Astrocyte of the spinal cord (primary cell): ENCODE measurements at places on chromosomes 4 and X.

- no peak for DNase-seq
These were observed 618.1 kb upstream of the ADGRL3 start for GRCh38 chr4:60581919-60582536.

DNA sequence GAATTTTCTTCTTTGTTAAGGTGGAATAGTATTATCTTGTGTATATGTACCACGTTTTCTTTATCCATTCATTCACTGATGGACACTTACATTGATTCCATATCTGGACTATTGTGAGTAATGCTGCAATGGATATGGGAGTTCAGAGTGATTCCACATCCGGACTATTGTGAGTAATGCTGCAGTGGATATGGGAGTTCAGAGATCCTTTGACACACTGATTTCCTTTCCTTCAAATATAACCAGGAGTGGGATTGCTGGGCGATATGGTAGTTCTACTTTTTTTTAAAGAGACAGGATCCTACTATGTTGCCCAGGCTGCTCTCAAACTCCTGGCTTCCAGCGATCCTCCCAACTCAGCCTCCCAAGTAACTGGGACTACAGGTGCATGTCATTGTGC, 12.1 kb downstream of the TMEM156 start:
- DNase-seq, result no peak

- DNase-seq, result no peak
These were observed 771.3 kb downstream of the RAB28 start for GRCh38 chr4:12712648-12713339.

DNA sequence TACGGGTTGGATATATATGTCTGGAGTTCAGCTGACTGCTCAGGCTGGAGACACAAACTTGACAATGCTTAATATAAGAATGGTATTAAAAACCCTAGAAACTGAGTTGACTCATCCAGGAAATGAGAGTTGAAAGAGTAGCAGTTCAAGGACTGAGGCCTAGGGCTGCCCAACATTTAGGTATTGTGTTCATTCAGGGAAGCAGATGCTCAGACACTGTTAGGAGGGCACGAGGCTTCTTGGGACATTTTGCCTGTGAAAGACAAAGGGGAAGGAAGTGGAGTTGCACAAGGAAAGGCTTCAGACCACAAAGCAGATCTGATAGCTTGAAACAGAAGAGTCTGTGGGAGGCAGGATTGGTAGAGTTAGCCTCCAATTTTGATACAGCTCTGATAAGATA, 52.0 kb upstream of the HS3ST1 start:
- peak; percentile 16 for DNase-seq

GRCh38 chr4:98423009-98423408, 161.8 kb downstream of the RAP1GDS1 start:
- DNase-seq, result no peak

- DNase-seq, result no peak
These were observed 71.3 kb upstream of the FBXW7 start for GRCh38 chr4:152607178-152607577.

DNA sequence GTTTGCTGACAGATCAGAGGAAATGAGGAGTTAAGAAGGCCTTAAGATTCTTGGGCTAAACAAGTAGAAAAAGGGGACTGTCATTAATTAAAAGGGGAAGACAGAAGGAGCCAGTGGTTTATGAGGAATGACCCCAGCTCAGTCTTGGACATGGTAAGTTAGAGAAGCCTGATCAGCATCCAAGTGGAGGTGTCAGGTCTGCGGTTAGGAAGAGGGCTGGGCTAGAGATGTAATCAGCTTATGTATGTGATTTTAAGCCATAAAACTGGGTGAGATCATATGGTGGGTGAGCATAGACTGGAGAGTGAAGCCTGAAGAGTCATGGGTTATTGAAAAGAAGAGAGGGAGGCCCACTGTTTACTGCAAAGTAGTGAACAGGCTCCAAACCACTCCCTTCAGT, 246.1 kb downstream of the NR3C2 start:
- no peak for DNase-seq

DNA sequence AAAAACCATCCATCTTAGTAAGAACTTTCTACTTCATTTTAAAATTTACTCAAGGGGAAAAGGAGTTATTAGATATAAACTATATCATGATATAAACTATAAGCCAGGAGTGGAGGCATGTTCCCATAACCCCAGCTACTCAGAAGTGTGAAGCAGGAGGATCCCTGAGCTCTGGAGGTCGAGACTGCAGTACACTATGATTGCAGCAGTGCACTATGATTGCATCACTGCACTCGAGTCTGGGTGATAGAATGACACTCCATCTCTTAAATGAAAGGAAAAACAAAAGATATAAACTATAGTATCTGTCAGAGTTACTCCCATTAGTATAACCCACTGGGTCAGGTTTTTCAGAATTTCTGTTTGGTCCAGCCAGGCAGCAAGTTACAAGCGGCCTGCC, 47.6 kb downstream of the RPS3A start:
- DNase-seq, result no peak
